Activated CD4-positive, alpha-beta T cell treated with anti-CD3 and anti-CD28 coated beads, Interleukin-2, Interleukin-6, amounts not matched to agents 100 ng/mL and 50 ng/mL, durations not matched to agents 16 hours and 8 hours (primary cell): ENCODE measurements at places on chromosomes 5 and 9.

DNA sequence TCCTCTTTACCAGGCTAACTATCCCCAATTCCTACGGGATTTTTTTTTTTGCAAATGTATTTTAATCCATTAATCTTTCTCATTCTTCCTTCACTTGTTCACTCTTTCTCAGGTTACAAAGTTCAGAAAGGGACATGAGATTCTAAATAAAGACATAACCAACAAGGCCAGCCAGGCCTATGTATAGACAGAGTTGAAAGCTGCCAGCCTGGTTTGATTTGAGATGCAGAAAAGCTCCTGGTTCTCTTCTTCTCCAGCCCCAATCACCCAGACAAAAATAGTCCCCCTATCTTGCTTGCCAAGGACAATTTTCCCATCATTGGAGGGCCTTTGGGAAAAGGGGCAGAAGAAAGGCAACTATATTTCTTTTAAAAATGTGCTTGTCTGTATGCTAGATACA lies 398.8 kb downstream of the NFIB start:
- DNase-seq, result no peak

- DNase-seq, result peak; percentile 39
Measured at GRCh38 chr5:173884402-173885053, 3.6 kb upstream of the CPEB4 start.

GRCh38 chr5:73534011-73534644 lies 31.3 kb downstream of the ANKRA2 start:
- DNase-seq, result no peak

DNA sequence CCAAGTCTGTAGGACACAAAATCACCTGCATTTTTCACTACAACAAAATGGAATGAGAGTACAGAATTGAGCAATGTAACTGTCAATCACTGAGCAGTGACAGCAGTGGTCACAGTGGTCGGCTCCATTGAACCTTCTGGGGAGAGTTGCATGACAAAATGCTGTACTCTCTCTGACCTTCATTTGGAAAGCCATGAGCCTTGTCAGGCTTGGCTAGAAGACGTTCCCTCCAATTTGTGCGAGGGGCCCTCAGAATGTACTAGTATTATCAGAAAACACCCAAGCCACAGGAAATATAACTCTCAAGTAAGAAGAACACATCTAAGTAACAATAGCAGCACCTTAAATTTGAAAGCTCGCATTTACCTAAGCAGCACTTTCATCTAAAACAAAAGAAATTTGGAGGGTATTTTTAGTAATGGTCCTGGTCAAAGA lies 425.6 kb upstream of the MEF2C start:
- no peak for DNase-seq

GRCh38 chr9:34928921-34929320 lies 29.2 kb upstream of the PHF24 start:
- no peak for DNase-seq

GRCh38 chr5:1294835-1295649 lies at the start of gene TERT:
TSS of gene TERT (minus strand) at chr5:1295068. CDS start at chr5:1294989, 79 bp downstream.
- DNase-seq, result peak; percentile 94

DNA sequence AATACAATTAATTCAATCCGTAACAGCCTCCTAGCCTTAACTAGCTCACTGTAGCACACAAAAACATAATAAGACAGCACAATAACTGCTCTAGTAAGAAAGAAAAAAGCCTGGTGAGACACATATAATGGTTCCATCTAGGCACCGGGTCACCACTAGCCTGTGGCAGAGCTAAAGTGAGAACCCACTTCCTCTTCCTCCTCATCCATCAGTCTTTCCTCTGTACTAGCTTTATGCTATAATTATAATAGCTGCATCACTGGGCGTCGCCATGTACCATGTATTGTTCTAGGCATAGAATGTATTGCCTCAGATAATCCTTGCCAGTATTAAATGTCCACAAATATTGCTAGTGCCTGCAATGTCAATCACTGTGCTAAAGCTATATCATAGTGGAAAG lies 23.1 kb downstream of the ADRB2 start:
- peak; percentile 51 for DNase-seq

GRCh38 chr5:74639807-74640449 lies 600 bp downstream of the ENC1 start:
- peak; percentile 63 for DNase-seq

DNA sequence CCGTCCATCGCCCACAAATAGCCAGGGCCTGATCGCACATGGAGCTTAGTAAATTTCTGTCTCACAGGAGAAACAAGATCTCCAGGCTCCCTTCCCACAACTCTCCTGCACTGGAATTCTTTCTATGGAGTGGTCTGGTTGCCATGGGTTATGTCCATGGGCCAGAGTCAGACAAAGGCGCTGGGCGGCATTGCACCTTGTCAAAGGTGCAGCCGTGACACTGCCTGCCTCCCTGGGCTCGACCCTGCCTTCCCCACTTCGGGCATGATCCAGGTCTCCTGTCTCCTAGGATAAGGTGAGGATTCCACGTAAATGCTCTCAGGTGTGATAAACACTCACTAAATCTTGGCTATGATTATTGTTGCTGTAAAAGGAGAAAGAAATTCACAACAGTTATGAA lies 130.0 kb downstream of the ADAMTS16 start:
- DNase-seq, result no peak

GRCh38 chr5:129664336-129664937 lies 83.5 kb upstream of the MINAR2 start:
- peak; percentile 55 for DNase-seq

DNA sequence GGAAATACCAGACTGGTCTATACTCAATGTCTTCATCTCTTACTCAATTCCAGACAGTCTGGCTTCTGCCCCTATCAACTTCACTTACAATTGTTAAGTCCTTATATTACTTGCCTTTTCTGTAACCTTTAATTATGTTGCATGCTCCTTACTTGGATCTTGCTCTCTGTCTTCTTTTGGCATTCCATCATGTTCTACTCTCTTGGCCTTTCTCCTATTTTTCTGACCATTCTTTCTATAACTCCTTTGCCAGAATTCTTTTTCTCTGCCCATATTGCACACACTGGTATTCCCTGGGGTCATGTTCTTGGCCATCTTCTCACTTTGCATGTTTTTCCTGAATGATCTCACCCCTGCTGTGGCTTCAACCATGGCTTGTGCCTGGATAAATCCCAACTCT lies 209.8 kb upstream of the ZNF462 start:
- DNase-seq, result no peak

- DNase-seq, result peak; percentile 20
Measured at GRCh38 chr5:122415030-122415800, 103.2 kb downstream of the SNCAIP start.
